Stimulated activated CD4-positive, alpha-beta T cell treated with anti-CD3 and anti-CD28 coated beads, Interleukin-4, amount 100 ng/mL, for 24 hours (primary cell): ENCODE measurements at places on chromosomes 12 and 14.
A peak's percentile ranks its signal among the peaks of the same experiment; 100 is the strongest.

DNA sequence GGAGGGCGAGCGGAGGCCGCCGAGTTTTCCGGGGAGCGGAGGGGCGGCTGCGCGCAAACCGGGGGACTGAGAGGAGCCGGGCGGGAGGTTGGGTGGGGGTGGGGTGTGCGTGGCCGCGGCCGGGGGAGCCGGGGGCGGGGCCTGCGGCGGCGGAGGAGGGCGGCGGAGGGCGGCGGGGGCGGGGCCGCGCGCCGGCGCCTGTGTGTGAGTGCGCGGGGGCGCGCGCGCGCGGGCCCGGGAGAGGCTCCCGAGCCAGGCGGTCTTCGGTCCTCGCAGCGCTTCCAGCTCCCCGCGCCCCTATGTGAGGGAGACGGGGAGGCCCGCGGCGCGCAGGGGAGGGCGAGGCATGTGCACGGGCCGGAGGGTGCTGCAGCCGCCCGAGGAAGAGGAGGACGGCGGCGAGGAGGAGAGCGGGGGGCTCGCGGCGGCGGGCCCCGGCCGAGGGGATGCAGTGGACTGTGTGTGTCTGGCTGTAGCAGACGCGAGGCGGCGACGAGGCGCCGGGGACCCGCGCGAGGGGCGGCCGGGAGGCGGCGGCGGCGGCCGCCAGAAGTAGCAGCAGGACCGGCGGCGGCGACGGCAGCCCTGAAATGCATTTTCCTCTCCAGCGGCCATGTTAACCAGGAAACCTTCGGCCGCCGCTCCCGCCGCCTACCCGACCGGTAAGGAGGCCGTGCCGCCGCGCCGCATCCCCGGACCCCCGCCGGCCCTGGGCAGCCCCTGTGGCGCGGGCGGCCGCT is at the start of gene DYRK2:
DYRK2 (plus strand) TSS at position 225 of the 740 bp plus-strand sequence; CDS start at position 614, 389 bp downstream.
- DNase-seq, result peak; percentile 62

DNA sequence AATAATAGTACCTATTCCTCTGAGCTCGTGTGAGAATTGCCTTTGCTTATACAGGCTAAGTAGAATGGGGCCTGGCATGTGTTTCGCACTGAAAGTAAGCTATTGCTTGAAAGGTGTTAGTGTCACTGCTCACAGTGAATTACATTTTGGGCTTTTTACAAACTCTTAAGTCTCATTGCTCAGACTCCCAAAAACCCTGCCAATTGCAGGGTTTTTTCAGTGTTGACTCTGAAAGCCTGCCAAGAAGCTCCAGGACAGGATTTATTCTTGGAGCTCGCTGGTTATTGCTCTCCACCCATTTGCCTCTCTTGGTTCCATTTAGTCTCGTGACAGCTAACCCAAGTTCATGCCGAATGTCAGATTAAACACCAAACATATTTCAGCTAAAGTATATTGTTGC is 39.8 kb downstream of the NOPCHAP1 start:
- no peak for DNase-seq

GRCh38 chr12:101501410-101501995 is 26.4 kb downstream of the SPIC start:
- no peak for DNase-seq

- DNase-seq, result no peak
These were observed 52.1 kb downstream of the LRCOL1 start for GRCh38 chr12:132558042-132558856.

GRCh38 chr14:68961361-68961760 is 17.7 kb downstream of the ACTN1 start:
- no peak for DNase-seq

DNA sequence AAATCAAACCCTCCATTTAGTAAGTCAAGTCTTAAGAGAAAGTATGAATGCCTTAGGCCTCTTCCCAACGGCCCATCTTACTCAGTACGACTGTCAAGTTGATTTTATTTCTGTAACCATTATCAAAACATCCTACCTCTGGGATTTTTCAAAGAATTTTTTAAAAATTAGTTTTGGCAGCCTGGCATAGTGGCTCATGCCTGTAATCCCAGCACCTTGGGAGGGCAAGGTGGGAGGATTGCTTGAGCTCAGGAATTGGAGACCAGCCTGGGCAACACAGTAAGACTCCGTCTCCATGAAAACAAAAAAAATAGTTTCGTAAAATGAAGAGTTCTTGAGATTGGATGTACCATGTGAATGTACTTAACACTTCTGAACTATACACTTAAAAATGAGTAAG is 4.1 kb downstream of the FGD6 start:
- no peak for DNase-seq

DNA sequence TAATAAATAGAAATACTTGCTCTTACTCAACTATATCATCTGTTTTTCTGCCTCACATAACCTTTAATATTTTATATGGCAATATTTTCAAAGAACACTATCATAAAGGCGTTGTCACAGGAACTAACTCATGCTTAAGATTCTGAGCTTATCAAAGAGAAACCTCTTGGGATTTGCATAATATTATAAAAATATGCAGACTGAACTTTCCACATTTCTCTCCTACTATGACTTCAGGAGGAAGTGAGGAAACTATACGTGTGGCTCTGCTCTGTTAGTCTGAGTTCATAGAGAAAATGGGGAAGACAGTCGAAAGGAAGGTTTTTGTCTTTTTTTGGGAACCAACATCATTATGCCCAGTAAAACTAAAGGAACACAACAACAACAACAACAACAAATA is 124.7 kb downstream of the GARIN6 start:
- DNase-seq, result no peak

DNA sequence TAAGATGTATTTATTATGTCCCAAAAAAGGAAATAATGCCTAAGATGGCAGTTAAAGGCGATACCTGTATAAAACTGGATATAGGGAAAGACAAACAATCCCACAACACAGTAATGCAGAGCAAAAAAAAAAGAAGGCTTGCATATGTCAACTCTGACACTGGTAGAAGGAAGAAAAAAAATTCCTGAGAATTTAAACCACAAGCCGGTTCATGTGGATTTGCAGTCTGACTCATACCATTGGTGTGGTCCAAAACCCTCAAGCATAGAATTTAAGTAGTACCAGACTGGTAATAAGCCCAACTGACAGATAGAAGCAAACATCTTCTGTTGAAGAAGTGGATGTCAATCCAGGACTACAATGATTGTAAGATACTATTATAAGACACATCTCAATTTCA is 7.2 kb downstream of the DNAI7 start:
- no peak for DNase-seq

DNA sequence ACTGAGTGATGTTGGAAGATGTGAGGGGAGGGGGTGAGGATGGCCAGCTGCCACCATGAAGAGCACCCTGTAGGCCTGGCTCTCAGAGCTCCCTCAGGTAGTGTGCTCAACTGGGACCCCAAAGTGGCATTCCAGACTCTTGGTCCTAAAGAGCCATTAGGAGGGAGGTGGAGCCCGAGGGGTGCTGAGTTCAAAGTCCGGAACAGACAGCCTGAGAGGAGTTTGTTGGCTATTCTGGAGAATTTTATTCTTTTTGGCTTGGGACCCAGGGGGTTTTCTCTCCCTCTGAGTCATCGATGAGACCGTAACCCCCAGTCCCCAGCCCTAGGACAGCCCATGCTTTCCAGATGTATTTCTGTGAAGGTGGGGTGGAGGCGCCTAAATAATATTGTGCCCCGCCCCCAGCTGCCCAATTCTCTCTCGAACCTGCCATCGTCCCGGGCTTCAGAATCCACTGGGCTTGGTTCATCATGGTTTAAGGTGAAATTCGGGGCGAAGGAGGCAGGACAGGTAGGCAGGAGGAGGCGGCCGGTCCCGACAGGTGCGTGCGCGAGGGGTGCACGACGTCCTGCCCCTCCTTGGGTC is 690 bp upstream of the RBP5 start:
- DNase-seq, result peak; percentile 9

- DNase-seq, result no peak
These were observed 13.5 kb upstream of the MYH6 start for GRCh38 chr14:23421594-23421993.

GRCh38 chr12:12705838-12706520 is 10.0 kb upstream of the GPR19 start:
- DNase-seq, result peak; percentile 56

- DNase-seq, result no peak
These were observed 122.9 kb downstream of the TSPAN9 start for GRCh38 chr12:3200032-3200617.

GRCh38 chr12:20722142-20722541 is 27.0 kb downstream of the SLCO1C1 start:
- DNase-seq, result no peak

GRCh38 chr12:129844662-129845220 is 59.1 kb downstream of the TMEM132D start:
- DNase-seq, result no peak

- no peak for DNase-seq
These were observed 6.4 kb upstream of the NTN4 start for GRCh38 chr12:95796982-95797289.

DNA sequence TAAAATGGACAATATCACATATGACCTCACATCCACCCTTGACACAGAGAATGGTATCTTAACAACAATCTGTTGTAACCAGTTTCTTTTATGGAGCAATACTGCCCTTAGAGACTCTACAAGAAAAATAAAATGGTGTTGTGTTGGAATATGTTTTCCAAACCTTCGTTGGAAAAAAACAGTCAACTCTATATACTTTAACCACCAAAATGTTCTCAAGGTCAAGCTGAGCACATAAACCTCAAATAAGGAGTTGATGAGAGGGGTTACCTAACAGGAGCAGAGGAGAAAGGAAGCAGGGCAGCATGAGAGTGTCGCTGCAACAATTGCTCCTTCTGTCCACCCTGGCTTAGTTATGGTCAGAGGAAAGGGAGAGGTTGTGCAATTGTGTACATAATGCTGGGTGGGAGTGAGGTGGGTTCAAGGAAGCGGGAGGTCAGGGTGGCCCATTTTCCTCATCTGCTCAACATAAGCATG is 179.2 kb upstream of the BMP4 start:
- DNase-seq, result no peak

GRCh38 chr14:30345511-30345910 is 213.4 kb upstream of the G2E3 start:
- no peak for DNase-seq

DNA sequence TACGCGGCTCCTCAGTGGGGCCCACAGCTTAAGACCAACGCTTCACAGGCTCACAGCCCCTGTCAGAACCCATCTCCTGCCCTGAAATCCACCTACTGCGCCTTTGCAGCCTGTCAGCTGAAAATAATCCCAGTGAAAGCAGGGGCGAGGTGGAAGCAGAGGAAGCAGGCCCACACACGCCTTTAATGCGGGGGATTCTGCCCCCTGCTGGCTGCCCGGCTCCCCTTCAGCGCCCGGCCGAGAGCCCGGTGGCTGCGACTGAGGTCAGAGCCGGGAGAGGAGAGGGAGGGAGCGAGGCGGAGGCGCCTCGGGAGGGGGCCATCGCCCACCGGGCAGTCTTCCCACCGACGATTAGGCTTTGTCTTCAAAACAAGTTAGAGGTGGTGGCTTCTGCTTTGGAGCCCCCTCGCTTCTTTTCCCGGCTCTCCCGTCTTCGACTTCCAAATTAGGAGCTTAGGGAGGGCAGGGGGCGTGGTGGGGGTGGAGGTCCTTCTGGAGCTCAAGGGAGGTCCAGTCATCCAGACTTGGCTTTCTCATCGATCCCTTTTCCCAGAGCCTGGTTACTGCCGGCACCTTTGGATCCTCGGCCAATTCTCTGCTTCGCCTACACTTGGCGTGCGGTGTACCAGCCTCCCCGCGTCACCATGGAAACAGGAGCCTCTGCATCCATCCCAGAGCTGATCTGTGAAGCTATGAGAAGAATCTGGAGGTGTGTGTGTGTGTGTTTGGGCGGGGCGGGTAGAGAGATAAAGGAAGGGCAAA is 25.2 kb upstream of the RND1 start:
- peak; percentile 75 for DNase-seq
